Activated CD4-positive, alpha-beta T cell treated with anti-CD3 and anti-CD28 coated beads for 36 hours (primary cell): ENCODE measurements at places on chromosomes 16 and 17. TPM values are rescaled to one million over a fixed set of nuclear protein-coding genes. Genes with fewer than 3 reads are reported as not detected.

DNA sequence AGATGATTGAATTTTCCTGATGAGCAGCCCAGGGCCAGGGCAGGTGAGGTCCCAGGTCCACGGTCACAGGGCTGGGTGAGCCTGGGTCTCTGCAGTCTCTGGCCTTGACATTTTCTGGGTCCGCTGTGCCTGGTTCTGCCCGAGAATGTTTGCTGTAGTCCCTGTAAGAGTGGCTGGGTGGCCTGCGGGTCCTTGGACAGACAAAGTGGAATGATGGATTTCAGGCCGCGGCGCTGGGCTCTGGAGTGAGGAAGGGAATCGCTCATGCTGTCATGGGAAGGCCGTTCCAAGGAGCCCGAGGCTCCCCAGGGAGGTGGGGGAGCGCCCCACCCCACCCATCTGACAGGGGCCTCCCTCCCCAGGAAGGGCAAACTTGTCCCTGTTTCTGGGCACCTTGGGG, 153.5 kb upstream of the CIBAR2 start:
- DNase-seq, result no peak

DNA sequence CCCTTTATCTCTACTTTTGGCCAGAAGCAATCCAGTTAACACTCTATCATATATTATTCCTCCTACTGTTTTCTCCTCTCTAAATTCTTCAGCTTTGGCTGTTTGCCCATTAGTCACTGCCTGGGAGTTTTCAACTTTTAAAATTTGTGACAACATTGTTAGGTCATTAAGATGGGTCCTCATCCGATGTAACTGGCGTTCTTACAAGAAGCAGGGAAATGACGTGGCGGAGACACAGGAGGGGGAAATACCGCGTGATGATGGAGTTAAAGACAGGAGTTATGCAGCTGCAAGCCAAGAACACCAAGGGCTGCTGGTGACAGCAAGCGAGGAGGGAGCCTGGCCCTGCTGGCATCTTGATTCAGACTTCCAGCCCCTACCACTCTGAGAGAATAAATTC, 34.8 kb upstream of the CPHXL start:
- peak; percentile 10 for DNase-seq

DNA sequence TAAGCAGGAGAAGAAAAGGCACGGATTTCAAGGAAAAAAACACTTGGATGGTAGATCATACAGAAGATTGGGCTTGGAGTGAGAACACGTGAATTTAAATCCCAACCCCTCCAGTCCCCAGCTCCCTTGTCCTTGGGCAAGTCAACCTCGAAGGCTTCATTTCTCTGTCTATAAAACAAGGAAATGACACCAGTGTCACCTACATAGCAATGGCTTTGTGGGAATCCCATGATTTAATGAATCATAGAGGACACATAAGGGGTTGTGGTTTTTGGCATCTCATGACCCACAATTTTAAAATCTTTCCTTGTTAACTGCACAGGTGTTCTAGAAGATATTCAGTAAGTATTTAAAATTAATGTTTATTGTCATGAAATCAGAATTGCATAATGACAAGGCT, 8.2 kb upstream of the CCL2 start:
- DNase-seq, result no peak

- DNase-seq, result no peak
Observed at GRCh38 chr17:7183433-7184090, 4.4 kb upstream of the ASGR1 start.

- no peak for DNase-seq
Observed at GRCh38 chr16:49629851-49630250, 226.1 kb downstream of the ZNF423 start.

- DNase-seq, result no peak
Observed at GRCh38 chr17:67528751-67529436, 151.8 kb downstream of the PITPNC1 start.

DNA sequence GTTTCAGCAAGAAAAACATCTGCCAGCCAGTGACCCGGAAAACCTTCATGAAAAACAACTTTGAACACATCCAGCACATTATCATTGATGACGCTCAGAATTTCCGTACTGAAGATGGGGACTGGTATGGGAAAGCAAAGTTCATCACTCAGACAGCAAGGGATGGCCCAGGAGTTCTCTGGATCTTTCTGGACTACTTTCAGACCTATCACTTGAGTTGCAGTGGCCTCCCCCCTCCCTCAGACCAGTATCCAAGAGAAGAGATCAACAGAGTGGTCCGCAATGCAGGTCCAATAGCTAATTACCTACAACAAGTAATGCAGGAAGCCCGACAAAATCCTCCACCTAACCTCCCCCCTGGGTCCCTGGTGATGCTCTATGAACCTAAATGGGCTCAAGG, 22.2 kb downstream of the SLFN5 start:
- DNase-seq, result no peak

DNA sequence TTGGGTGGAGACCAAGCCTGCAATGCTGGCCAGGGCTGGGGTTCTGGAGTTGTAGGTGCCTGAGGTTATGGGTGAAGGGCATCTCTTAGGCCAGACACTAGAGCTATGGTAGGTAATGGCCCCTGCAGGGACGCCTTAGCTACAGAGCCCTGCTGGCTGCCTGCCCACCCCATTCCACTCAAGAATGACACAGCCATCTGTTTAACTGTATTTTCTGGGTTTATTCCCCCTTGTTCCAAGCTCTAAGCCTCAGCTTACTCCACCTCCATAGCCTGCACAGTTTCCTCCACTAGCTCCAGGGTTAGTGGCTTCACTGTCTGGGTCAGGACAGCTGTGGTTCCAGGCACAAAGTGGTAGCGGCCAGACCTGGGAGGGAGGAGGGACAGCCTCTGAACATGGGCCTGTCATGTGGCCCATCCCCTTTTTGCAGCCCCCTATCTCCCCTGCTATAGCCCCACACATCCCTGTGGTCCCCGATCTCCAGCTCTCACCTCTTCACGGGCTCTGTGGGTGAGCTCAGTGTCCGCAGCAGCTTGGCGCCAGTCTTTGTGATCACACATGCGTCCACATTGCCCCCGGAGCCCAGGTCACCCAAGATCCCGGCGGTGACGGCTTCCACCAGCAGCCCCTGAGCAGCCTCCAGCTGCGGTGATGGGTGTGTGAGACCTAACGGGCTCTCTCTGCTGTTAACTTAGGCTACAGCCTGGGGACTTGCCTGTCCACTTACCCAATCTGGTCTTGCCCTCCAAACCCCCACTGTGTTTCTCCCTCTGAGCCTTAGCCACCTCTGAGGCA, 2.1 kb downstream of the PSMB10 start:
- peak; percentile 10 for DNase-seq

GRCh38 chr16:88200896-88201185, 181.9 kb upstream of the ZNF469 start:
- DNase-seq, result no peak

DNA sequence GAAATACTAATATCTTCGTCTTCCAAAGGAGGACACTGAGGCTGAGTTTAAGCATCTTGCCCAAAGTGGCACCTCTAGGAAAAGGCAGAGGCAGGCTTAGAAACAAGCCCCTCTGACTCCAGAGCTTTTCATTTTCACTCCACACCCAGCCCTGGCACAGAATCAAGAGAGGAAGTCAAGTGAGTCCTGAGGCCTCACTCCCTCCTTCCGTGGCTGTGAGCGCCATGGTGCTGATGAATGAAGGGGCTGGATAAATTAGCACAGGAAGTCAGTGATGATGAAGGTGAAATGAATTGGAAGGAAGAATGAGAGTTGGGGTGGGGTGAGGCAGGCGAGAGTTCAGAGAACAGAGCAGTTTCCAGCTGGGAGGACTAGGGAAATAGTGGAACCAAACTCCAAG, 179.3 kb downstream of the TMEM132E start:
- no peak for DNase-seq

GRCh38 chr17:28900986-28901726, 1.7 kb downstream of the DHRS13 start:
- no peak for DNase-seq

DNA sequence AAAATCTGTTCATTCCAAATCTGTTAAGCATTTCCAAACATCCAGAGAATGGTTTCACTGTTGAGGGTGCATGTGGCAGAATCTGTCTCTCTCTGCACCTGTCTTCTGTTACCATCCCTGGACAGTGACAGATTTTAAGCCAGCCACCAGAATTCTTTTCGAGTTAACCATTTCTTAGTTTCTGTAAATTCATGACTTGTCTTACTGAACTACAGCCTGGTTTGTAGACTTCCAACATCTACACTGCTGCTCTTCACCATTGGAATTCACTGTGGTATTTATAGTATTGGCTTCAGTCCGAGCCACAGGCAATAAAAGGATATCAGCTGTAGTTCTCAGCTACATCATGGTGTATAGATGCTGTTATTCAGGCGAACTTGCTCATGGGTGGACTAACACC, 47.6 kb downstream of the GOSR1 start:
- no peak for DNase-seq

GRCh38 chr16:47056688-47057629, 83.5 kb upstream of the DNAJA2 start:
- no peak for DNase-seq

GRCh38 chr17:9880582-9880999, 24.5 kb downstream of the RCVRN start:
- DNase-seq, result no peak

GRCh38 chr16:53549970-53550690, 47.1 kb upstream of the AKTIP start:
- DNase-seq, result peak; percentile 69

GRCh38 chr16:28883221-28883996, 5.1 kb downstream of the ATP2A1 start:
- DNase-seq, result no peak

- peak; percentile 51 for DNase-seq
Observed at GRCh38 chr16:23679274-23679985, 741 bp downstream of the PLK1 start.

- peak; percentile 55 for DNase-seq
Observed at GRCh38 chr17:59361916-59362810, 30.7 kb downstream of the YPEL2 start.

DNA sequence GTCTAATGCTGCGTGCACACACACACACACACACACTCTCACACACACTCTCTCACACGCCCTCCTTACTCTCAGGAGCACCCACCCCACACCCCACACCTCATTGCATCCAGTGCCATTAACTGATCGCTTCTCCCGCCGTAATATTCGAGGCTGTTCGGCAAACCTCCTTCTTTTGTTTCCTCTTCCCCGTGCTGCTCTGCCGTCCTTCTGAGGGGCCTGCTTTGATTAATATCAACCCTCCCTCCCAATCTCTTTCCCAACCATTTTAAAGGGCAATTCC, 156.2 kb upstream of the TNRC6C start:
- DNase-seq, result no peak

DNA sequence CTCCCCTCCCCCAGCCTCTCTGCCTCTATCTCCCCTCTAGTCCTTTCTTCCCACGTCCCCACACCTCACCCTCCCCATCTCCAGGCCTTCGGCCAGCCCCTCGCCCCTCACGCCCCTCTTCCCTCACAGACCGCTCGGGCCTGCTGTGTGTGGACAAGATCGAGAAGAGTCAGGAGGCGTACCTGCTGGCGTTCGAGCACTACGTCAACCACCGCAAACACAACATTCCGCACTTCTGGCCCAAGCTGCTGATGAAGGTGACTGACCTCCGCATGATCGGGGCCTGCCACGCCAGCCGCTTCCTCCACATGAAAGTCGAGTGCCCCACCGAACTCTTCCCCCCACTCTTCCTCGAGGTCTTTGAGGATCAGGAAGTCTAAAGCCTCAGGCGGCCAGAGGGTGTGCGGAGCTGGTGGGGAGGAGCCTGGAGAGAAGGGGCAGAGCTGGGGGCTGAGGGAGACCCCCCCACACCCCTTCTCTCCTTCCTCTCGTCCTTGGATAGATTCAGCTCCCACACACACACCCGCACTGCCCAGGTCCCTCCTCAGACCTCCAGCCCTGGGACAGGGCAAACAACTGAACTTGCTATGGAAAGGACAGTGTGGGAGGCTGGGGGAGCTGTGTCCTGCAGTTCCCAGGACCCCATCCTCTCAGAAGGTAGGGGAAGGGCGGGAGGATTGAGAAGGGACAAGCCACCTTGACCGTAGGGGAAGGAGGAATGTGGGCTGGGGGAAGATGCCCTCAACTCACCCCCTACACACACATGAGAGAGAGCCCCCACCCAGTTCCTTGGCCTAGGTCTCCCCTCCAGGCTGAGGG, 11.1 kb downstream of the NR1D1 start:
- DNase-seq, result no peak

GRCh38 chr17:42680331-42680808, 1.3 kb downstream of the CCR10 start:
- DNase-seq, result no peak

DNA sequence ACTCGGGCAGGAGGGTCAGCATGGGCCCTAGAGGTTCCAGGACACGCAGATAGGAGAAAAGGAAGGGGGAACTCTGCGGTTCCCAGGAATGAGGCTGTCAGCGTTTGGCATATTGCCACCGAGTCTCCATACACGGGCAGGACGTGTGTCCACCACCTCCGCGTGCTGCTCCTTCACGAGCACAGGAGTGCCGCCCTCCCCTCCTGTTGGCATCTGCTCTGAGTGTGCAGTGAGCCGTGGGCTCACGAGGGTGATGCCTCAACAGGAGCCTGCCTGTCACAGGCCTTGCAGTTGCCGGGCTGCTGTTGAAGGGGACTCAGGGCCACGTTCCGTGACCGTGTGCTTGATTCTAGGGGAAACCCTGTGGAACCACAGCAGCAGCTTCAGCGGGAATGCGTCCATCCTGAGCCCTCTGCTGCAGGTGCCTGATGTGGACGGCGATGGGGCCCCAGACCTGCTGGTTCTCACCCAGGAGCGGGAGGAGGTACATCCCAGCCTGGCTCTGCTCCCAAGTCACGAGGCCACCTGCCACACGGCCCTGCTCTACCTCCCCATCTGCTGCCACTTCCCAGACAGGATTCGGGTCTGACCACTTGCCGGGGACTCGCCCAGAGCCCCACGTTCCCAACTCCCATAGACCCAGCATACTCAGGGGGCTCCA, 14.6 kb downstream of the RGS11 start:
- DNase-seq, result no peak

DNA sequence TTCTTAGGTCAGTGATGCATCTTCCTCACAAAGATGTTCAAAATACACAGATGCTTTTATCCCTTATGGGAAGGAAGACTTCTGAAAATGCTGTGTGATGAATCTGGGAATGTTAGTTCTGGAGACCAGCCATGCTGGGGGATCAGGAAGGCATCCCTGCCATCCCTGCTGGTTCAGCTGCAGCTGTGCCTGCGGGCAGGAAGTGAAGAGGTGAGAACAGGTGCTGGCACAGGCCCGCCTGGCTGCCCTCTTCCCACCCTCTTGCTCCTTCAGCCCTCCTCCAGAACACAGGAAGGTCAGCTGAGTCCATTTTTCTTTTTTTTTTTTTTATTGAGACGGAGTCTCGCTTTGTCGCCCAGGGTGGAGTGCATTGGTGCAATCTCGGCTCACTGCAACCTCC, 15.2 kb downstream of the RAB11FIP3 start:
- no peak for DNase-seq

The CA7 gene
- total RNA-seq, result 0.16 TPM

The EFNB3 gene
- not detected for total RNA-seq

The CHD9NB gene
- total RNA-seq, result not detected

The KPNA2 gene
- 190 TPM for total RNA-seq

The CEMP1 gene
- not detected for total RNA-seq

The CLEC16A gene
- total RNA-seq, result 25.4 TPM

The EPN3 gene
- not detected for total RNA-seq

The RFFL gene
- total RNA-seq, result 22.9 TPM

The SLC5A2 gene
- 0.11 TPM for total RNA-seq
